ENCODE measurements at places on chromosomes 2 and 18.

- no peak for DNase-seq
These were observed 2.8 kb upstream of the PPP4R3B start for GRCh38 chr2:55620123-55620779.

GRCh38 chr18:36843784-36844183, 14.9 kb downstream of the KIAA1328 start:
- no peak for DNase-seq

DNA sequence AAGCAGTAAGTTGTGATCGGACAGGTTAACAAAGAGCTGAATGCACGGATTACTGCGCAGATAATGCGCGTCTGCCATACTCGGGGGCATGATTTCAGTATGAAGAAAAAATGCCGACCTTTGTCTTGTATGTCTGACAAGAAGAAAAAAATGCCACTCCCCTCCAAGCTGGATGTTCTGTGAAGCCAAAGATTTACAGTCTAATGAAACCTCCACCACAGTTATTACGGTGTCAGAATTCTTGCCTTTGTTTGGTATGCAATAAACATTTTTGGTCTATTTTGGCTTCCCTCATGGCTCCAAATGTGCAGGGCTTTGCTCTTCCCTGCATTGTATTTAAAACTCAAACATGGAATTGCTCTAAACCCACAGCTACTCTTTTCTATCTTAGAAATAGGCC, 72.2 kb upstream of the THUMPD2 start:
- DNase-seq = no peak

DNA sequence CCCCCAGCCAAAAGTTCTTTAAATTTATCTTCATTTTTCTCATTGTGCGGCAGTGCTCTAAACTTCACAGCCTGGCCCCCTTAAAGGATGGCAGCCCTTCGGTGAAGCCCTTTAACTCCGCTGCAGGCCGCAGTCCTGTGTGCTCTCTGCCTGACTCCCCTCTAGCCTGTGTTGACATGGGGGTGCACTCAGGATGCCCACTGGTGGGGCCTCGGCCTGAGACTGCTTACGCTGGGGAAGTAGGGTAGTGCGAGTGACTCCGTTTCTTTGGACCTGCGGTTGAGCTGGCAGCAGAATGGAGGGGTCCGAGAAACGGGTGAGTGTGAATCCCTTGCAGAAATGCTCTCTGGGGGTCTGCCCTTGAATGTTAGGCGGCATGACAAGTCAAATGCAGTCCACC, 5.6 kb downstream of the RAB12 start:
- DNase-seq = no peak

DNA sequence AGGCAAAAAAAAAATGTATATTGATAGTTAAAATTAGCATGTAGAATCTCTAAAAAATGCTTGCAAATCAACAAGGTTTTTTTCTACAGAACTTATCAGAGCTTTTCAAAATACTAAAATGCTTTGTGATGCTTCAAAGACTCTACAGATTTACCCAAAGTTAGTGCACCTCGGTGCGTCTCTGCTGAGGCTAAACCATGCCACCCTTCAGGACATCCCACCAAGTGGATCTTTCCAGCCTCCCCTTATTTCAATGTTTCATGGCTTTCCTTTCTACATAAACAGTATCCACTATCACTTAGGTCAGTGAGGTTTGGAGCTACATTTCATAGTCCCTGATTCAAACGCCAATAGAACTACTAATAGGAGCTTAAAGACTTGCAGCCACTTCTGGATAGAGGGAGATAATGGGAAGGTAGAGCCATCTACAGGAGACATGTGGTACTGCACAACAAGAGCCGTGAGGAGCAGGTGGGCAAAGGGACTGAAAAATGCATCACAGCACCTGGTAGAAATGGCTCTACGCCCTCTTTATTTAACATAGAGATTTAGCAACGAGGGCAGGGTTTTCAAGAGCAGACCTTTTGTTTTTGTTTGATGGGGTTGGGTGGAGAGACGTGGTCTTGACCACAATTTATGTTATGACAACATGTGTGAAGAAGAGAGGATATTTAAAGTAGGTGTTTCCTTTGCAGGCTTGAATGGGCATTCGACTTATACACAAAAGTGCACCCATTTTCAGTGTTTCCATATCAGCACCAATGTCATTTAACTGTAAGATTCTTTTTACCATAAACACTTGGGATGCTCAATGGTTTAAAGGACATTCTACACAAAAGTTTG, 56.1 kb upstream of the SLC35G4 start:
- peak; percentile 7 for DNase-seq

DNA sequence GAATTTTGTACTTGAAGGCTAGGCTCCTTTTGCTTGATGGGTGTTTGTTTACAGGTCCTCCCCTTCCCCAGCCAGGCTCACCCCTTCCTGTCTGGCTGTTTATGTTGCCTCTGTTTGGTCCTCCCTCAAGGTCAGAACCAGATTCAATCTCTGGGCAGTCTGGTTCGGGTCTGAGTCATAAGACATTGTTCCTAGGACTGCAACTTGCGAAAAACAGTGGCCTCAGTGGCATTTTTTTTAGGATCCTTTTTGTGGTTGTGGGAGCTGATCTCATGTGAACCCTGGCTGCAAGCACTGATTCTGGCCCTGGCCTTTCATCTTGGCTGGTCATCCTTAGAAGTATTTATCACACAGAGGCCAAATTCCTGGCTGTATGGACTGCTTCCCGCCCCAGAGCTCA, 370.4 kb downstream of the CLIP4 start:
- DNase-seq = no peak

GRCh38 chr18:58495634-58496033, 133.3 kb downstream of the ALPK2 start:
- no peak for DNase-seq

GRCh38 chr2:7676714-7677113, 759.5 kb downstream of the RNF144A start:
- DNase-seq = no peak

GRCh38 chr2:183031911-183032794, 6.1 kb downstream of the NCKAP1 start:
- DNase-seq = no peak

- peak; percentile 17 for DNase-seq
These were observed 247.3 kb downstream of the PRKCE start for GRCh38 chr2:45898819-45899218.

All from pulmonary artery endothelial cell (primary cell).